Left lung (tissue), 14 donors: ENCODE measurements at places on chromosomes 12 and 14. TPM values are rescaled to one million over a fixed set of nuclear protein-coding genes. Genes with fewer than 3 reads are reported as not detected.
A peak's percentile ranks its signal among the peaks of the same experiment; 100 is the strongest.

- DNase-seq, result no peak
- no peaks in the 10 kb centered on the region for H3K36me3 ChIP-seq
- H3K4me1 ChIP-seq, result no peaks in the 10 kb centered on the region
These were observed 108.9 kb upstream of the FGD4 start for GRCh38 chr12:32290411-32290810.

DNA sequence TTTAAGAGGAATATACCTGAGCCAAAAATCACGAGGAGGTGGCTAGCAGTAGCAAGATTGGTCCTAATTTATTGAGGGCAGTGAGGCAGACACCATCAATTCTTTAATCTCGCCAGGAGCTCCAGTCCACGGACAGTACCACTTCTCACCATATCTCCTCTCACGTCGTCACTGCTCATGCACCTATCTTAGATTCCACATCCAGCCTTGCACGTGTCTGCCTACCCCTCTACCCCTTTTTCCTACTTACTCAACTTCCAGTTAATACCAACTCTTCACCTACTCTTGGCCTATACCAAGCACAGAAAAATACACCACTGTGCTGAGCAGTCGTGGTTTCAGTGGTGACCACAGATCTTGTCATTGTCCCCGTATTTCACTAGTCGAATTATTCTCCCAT lies 246.1 kb downstream of the DPF3 start:
- no peak overlapping the region for H3K27ac ChIP-seq
- no peaks in the 10 kb centered on the region for H3K36me3 ChIP-seq
- no peak for DNase-seq
- no peaks in the 10 kb centered on the region for H3K4me1 ChIP-seq
- no peaks in the 10 kb centered on the region for H3K27me3 ChIP-seq

- no peaks in the 10 kb centered on the region for H3K36me3 ChIP-seq
- DNase-seq, result no peak
- peaks cover 4% of the 10 kb centered on the region for H3K27me3 ChIP-seq
- H3K4me1 ChIP-seq, result no peaks in the 10 kb centered on the region
- no peak overlapping the region for H3K4me3 ChIP-seq
These were observed 15.7 kb downstream of the HNF1A start for GRCh38 chr12:120994059-120994458.

Gene EIF2B2
- 44.4 TPM for total RNA-seq

Gene LUM
- total RNA-seq, result 1,088 TPM

DNA sequence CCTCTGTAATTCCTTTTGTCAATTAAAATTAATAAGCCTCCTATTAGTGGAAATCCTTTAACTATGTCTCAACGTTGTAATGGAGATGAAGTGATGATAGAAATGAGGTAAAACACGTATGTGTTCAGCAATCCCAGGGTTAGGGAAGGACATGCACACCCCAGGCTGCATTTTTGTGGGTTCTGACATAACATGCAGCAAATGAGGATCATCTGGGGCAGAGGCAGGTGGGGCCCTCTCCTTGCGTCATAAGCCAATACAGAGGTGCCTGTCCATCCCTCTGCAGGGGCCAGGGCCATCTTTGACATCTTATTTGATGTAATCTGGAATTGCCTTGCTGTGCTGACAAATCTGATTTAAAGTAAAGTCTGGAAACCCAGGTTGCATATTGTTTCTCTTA lies 73.2 kb downstream of the MYRFL start:
- H3K27me3 ChIP-seq, result no peaks in the 10 kb centered on the region
- no peak overlapping the region for H3K27ac ChIP-seq
- peaks cover 4% of the 10 kb centered on the region for H3K4me1 ChIP-seq
- no peaks in the 10 kb centered on the region for H3K36me3 ChIP-seq
- no peak for DNase-seq
- no peak overlapping the region for H3K4me3 ChIP-seq

- H3K36me3 ChIP-seq, result peaks cover 10% of the 10 kb centered on the region
- DNase-seq, result no peak
- H3K4me1 ChIP-seq, result peaks cover 46% of the 10 kb centered on the region
- no peak overlapping the region for H3K4me3 ChIP-seq
- no peaks in the 10 kb centered on the region for H3K27me3 ChIP-seq
These were observed 26.0 kb downstream of the ADIPOR2 start for GRCh38 chr12:1716911-1717310.

GRCh38 chr14:68979722-68980451 lies 785 bp upstream of the ACTN1 start:
- no peaks in the 10 kb centered on the region for H3K36me3 ChIP-seq
- no peak for DNase-seq
- peak overlapping the region; percentile 96 for H3K27ac ChIP-seq
- H3K27me3 ChIP-seq, result no peaks in the 10 kb centered on the region
- peak overlapping the region; percentile 93 for H3K4me3 ChIP-seq
- peaks cover 15% of the 10 kb centered on the region for H3K4me1 ChIP-seq

DNA sequence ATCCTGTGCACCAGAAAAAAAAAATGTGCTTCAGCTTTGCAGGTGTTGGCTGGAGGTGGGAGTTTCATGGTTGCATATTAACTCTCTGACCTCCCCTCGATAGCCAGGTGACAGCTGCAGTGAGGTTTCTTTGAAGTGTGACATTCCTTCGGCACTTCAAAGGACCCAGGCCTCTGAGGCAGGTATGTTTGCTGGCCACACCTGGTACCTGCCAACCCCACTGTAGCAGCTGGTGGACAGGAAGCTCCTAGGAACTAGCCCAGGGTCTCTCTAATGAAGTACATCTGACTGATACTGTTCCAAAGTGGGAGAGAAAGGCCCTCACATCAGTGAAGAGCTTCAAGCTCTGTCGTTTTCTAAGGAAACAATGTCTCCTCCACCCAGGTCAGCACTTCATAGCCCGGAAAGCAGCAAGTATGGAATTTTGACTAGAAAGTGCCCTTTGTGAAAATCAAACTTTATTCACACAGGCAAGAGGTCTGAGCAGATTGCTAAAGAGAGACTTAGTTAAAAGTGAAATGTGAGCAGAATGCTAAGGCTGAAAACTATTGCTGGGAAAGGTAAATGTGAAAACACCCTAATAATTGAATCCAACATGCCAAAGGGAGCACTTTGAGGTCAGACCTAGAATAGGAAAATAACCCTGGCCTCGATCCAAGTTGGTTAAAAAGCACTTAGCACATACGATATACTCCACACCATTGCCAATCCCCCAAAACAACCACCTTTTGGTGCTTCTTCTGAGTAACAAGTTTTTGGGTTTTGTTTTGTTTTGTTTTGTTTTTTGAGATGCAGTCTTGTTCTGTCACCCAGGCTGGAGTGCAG lies 71.3 kb downstream of the PHLDA1 start:
- H3K4me1 ChIP-seq, result peaks cover 22% of the 10 kb centered on the region
- no peak overlapping the region for H3K27ac ChIP-seq
- peak; percentile 44 for DNase-seq
- H3K36me3 ChIP-seq, result no peaks in the 10 kb centered on the region

DNA sequence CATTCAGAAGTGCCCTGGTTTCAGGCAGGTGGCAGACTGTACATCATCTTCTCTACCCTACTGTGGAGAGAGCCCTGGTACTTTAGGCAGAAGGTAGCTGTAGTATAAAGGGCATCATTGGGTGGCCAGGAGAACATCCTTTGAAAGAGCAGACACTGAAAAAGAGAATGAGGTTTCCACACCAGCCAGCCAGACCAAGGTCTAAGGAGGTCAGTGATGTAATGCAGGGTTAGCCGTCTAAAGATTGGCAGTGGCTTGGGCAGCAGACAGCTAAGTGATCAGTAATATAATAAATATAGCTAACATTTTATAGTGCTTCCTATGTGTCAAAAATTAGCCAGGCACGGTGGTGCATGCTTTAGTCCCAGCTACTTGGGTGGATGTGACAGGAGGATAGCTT lies 12.0 kb downstream of the ZBTB25 start:
- no peaks in the 10 kb centered on the region for H3K4me1 ChIP-seq
- no peak overlapping the region for H3K4me3 ChIP-seq
- H3K27me3 ChIP-seq, result no peaks in the 10 kb centered on the region
- H3K36me3 ChIP-seq, result peaks cover 26% of the 10 kb centered on the region
- no peak overlapping the region for H3K27ac ChIP-seq

DNA sequence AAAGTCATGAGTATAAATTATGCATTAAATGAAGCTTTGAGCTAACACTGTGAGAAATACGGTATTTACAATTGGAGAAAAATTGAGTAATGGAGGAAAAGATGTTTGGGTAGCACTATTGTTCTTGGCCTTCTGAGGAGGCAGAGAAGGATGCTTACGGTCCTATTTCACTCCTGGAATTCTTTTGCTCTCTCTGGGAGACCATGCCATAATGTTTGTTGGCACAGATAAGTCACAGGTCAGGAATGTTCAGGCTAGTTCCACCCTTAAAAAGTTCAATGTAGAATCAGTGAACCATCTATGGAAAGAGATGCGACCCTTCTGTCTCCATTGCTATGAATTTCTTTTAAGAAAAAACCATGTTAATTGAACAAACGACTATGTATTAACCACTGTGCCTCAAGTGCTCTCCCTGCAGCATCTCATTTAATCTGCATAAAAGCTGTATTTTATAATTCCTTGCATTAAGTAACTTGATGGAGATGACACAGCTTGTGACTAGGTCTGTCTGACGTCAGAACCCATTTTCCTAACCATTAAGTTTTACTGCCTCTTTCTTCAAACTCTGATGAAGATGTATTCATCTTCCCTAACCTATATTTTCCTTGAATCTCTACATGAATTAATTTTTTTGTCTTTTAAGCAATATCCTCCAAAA lies 9.5 kb downstream of the BATF start:
- no peak overlapping the region for H3K27ac ChIP-seq
- H3K27me3 ChIP-seq, result no peaks in the 10 kb centered on the region
- H3K4me1 ChIP-seq, result peaks cover 35% of the 10 kb centered on the region
- DNase-seq, result no peak

Gene RBP5
- 1.2 TPM for total RNA-seq

GRCh38 chr12:42442888-42443287 lies 116.9 kb downstream of the PPHLN1 start:
- H3K27me3 ChIP-seq, result no peaks in the 10 kb centered on the region
- no peak overlapping the region for H3K4me3 ChIP-seq
- H3K27ac ChIP-seq, result no peak overlapping the region
- no peaks in the 10 kb centered on the region for H3K4me1 ChIP-seq
- DNase-seq, result no peak

- no peak for DNase-seq
- no peaks in the 10 kb centered on the region for H3K36me3 ChIP-seq
- H3K4me3 ChIP-seq, result no peak overlapping the region
- H3K27ac ChIP-seq, result no peak overlapping the region
These were observed 15.7 kb downstream of the SGPP1 start for GRCh38 chr14:63712123-63712522.

DNA sequence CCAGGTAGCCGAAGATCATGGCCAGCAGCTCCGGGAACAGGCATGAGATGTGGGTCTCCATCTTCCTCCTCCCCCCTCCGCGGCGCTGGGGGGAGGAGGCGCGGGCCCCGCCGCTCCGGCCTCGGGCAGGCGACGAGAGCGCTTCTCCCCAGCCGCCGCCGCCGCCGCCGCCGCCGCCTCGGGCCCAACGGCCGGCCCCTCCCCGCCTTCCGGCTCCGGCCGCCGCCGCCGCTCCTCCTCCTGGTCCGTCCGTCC lies 448 bp downstream of the FBXL14 start:
- H3K4me3 ChIP-seq, result peak overlapping the region; percentile 81
- H3K27ac ChIP-seq, result peak overlapping the region; percentile 96
- H3K27me3 ChIP-seq, result no peaks in the 10 kb centered on the region

DNA sequence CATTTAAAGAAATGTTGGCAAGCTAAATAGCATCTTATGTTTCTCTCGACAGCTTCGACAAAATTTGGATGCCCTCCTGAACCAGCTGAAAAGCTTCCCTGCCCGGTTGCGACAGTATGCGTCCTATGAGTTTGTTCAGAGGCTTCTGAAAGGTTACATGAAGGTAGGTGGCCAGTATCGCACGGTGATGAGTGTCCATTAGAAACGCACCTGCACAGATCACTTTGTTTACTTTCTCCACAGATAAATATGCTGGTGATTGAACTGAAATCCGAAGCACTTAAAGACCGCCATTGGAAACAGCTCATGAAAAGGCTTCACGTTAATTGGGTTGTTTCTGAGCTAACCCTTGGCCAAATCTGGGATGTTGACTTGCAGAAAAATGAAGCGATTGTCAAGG lies 36.5 kb downstream of the DYNC1H1 start:
- no peaks in the 10 kb centered on the region for H3K4me1 ChIP-seq
- no peaks in the 10 kb centered on the region for H3K36me3 ChIP-seq
- no peak overlapping the region for H3K27ac ChIP-seq
- DNase-seq, result no peak
- H3K27me3 ChIP-seq, result no peaks in the 10 kb centered on the region
- H3K4me3 ChIP-seq, result no peak overlapping the region

DNA sequence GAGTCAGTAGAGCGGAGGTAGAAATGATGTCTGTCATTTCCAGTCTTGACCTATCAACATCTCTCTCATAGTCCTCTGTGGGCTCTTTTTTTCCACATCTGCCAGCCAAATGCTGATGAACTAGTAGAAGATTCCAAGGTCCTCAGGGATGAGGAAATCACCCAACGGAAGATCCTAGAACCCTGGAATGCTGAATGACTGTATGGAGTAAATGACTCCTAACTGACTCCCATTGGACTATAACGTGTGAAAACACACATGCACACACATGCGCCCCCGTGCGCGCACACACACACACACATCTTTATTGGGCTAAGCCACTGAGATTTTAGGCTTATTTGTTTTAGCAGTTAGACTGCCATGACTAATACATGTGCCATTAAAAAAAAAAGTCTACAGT lies 159.2 kb downstream of the MYRFL start:
- H3K36me3 ChIP-seq, result no peaks in the 10 kb centered on the region
- H3K4me1 ChIP-seq, result peaks cover 13% of the 10 kb centered on the region
- H3K27me3 ChIP-seq, result no peaks in the 10 kb centered on the region

Gene GUCY2C
- total RNA-seq, result not detected

Gene BICDL1
- 10.7 TPM for total RNA-seq

DNA sequence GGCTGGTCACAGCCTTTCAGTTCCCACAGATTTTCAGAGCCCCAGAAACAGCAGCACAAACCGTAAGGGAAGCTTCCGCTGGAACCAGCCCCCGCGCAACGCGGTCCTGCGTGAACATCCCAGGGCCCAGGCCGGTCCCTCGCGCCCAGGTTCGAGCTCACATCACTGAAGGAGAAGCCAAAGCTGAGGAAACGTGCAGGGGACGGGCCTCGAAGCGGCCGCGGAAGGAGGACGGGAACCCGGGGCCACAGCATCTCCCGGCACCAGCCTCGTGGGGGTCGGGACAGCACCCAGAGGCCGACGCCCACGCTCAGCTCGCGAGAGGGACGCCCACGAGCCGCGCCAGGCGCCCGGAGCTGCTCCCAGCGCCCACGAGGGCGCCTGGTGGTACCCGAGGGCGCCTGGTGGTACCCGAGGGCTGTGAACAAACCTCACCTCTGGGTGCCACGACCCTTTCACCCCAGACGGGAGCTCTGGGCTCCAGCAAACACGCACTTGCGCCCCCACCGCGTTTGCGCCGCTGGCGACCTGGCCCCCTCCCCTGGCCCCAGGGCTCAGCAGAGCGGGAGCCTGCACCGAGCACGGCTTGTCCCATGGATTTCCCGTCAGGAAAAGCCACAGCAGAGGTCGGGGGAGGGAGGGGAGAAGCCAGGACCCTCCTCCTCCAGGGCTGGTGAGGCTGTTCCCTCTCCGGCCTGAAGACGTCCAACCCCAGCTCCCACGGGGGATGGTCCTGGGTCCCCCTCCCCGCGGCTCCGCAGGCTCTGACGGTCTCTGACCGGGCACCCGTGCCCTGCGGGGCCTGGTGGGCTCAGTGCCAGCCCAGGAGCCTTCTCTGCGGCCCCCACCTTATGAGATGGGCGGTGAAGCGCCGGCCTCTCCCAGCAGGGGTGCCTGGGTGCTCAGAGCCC lies 6.9 kb downstream of the LRCOL1 start:
- DNase-seq, result no peak
- peak overlapping the region; percentile 44 for H3K27ac ChIP-seq
- H3K4me1 ChIP-seq, result peaks cover 28% of the 10 kb centered on the region
- H3K36me3 ChIP-seq, result no peaks in the 10 kb centered on the region
- peak overlapping the region; percentile 33 for H3K4me3 ChIP-seq

- no peak for DNase-seq
- H3K36me3 ChIP-seq, result peaks cover 20% of the 10 kb centered on the region
- no peak overlapping the region for H3K4me3 ChIP-seq
- H3K4me1 ChIP-seq, result no peaks in the 10 kb centered on the region
These were observed 21.8 kb downstream of the IFT43 start for GRCh38 chr14:76007379-76007778.
